SK-N-SH treated with all-trans-retinoic acid at 6 μM for 48 hours (cell line): ENCODE measurements at places on chromosomes 7 and 10.
A peak's percentile ranks its signal among the peaks of the same experiment; 100 is the strongest.

- peak; percentile 77 for ATAC-seq
These were observed 22.8 kb downstream of the UNC5B start for GRCh38 chr10:71234970-71235685.

GRCh38 chr10:34824870-34825269 lies 9.8 kb upstream of the PARD3 start:
- peak; percentile 90 for ATAC-seq

DNA sequence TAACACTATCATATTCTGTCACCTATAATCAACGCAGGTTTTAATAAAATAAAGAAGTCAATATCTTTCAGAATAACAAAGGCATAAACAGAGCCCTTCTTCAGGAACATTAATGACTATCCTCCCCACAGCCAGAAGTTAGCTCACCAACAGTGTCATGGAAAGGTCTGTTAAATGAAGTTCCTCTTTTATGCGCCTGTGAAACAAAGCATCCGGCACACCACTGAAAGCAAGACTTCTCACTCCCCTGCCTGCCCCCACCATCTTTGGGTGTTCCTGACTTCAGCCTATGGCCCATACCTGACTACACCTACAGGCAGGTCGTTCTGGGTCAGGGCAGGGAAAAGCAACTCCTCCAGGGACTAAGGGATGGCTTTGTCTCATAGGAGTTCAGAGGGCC lies 205.4 kb downstream of the FANK1 start:
- ATAC-seq = no peak

- no peak for ATAC-seq
These were observed 3.6 kb downstream of the EMX2 start for GRCh38 chr10:117546020-117546580.

DNA sequence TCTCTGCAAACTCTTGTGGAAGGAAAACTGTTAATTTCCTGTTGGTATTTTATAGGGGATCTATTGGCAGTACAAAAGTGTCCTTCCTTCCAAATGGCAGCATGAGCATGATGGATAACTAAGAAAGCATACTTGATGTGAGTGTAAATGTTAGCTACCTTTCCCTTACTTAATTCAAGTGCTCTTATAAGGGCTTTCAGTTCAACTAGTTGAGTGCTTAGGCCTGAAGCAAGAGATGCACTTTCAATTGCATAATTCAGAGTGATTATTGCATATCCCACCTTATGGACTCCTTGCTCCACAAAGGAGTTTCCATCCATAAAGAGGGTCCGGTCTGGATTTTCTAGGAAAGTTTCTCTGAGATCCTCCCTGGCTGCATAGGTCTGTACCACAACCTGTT lies 56.3 kb upstream of the CYP2C8 start:
- no peak for ATAC-seq

DNA sequence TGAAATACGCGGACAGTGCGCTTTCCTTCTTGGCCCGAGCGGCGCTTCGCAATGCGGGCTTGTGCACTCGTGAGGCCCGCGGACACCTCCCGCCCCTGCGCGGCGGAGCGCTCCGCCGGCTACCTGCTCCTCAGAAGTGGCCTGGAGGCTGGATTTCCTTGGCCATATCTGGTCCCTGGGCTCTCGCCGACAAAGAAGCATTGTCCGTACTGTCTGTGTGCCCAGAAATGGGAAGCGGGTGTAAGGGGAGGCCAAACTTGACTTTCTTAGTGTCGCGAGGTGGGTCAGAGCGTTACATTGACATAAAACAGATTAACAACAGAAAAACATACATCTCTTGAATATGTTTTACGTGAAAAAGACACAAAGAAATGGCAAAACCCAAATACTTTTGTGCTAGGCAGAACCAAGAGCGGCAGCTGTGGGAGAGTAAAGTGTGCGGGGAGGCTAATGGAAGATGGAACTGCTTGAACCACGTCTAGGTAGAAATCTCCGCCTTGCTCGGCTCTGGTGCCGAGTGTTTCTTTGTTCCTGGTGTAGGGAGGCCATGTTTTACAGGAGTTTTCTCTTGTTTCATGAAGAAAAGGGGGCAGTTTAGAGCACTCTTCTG lies 1.4 kb downstream of the LANCL2 start:
- peak; percentile 23 for ATAC-seq

GRCh38 chr7:37493810-37494209 lies 45.1 kb upstream of the ELMO1 start:
- no peak for ATAC-seq

GRCh38 chr10:30068492-30069223 lies 9.3 kb upstream of the JCAD start:
- ATAC-seq = no peak

- no peak for ATAC-seq
These were observed 47.3 kb downstream of the AVL9 start for GRCh38 chr7:32542595-32542994.

- no peak for ATAC-seq
These were observed 68.0 kb upstream of the CTTNBP2 start for GRCh38 chr7:117941138-117941810.

GRCh38 chr10:103021150-103021899 lies 103.2 kb downstream of the CNNM2 start:
- no peak for ATAC-seq

DNA sequence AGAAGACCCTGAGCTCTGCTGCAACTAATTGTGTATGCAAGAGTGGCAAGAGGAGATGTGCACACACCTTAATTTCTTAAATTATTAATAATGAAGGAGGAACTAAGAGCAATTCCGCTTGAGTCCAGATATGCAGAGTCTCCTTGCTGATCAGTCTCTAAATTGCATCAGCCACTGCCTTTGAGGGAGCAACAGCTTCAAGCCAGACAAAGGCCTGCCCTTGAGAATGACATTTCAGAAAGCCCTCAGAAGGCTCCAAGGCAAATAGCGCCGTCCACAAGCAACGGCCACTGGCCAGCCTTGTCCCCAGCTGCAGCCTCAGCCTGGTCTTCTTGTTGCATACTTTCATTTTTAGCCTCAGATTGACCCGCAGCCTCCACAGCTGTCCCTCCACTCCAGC lies 110.6 kb upstream of the RNF32 start:
- ATAC-seq = no peak

GRCh38 chr10:119643306-119644204 lies 7.6 kb upstream of the BAG3 start:
- ATAC-seq = no peak; the same call in 2 of the 3 replicates

GRCh38 chr7:140231771-140232491 lies 55.1 kb upstream of the KDM7A start:
- ATAC-seq = no peak

DNA sequence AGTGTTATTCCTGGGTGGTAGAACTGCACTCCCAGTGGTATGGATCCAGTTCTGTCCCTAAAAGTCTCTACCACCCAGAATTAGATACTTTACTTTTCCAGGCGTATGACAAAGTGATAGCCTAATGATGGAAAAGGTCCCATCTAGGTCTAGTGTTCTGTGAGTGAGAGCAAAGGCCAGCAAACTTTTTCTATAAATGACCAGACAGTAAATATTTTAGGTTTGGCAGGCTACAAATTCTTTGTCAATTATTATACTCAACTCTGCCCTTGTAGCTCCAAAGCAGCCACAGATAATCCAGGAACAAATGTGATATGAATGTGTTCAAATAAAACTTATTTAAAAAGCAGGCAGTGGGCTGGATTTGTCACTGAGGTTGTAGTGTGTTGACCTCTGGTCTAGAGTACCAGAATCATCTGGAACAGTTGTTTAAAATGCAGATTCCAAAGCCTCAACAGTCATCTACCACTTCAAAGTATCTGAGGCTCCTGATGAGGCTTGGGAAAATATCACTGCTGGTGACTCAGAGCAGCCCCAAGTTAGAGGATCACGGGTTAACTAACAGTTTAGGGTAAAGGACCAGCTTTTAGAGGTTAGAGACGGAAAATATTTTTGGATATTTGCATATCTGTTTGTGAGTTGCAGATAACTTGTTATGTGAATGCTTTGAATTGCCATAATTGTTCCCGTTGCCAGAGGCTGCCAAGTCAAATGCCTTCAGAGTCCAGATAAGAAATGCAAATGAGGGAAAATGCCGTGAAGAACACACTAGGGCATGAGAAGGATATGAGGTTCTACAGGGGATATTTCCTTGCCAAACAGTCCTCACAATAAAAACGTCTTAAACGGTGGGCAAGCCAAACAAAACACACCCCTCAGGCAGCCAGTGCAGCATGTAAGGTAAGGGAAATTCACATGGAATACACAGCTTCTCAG lies 19.4 kb downstream of the NRAP start:
- ATAC-seq = no peak

DNA sequence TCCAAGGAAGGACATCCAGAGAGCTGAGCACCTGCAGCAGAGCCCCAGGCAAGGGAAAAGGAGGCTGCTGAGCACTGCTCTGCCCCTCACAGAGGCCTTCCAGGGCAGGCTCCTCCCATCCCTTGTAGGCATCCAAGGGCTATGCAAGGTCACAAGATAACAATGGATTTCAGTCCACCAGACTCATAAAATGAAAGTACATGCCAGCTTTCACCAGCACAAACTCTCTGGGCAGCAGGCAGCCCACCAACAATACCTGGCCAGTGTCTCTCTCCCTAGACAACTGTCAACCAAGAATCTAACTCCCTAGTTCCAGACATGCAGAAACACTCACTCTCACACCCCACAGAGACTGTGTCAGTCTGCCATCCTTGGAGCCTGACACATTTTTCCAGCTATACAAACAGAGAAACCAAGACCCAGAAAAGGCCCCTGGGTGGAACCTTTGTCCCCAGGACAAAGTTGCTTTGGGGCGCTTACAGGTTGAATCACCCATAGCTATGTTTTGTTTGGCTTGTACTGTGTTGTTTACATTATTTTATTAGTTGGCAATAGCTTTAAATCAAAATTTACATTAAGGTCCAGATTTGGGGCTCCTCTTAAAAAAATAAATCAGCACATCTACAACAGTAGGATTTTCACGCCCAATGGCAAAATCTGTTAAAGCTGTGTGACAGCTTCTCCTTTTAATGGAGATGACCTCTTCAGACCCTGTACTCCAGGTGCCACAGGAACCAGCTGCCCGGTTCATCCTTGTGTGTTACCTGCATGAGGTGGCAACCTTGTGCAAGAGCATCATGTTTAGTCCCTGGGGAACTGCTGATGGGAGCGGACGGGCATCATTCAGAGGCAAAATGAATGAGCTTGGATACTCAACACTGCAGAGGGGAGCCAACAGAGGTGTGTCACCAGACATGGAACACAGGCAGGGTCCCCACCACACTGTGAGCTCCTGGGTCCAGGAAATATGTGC lies 5.2 kb downstream of the GRID1 start:
- ATAC-seq = no peak

DNA sequence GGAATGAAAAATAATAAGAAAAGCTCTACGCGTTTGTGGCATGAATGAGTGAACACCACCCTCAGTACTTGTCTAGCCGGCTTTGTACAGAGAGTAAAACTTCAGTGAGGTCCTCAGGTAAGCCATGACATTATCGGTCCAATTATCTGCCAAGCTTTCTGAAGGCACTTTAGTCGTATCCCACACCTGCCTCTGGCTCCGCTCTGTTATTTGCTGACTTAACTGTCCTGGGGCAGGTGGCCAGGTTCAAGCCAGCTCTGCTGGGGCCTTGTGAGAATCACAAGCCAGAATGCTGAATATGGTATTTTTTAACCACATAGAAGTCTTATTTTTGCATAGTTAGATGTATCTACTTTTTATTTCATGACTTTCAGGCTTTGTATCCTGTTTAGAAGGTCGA lies 66.0 kb upstream of the FHIP2A start:
- ATAC-seq = no peak

DNA sequence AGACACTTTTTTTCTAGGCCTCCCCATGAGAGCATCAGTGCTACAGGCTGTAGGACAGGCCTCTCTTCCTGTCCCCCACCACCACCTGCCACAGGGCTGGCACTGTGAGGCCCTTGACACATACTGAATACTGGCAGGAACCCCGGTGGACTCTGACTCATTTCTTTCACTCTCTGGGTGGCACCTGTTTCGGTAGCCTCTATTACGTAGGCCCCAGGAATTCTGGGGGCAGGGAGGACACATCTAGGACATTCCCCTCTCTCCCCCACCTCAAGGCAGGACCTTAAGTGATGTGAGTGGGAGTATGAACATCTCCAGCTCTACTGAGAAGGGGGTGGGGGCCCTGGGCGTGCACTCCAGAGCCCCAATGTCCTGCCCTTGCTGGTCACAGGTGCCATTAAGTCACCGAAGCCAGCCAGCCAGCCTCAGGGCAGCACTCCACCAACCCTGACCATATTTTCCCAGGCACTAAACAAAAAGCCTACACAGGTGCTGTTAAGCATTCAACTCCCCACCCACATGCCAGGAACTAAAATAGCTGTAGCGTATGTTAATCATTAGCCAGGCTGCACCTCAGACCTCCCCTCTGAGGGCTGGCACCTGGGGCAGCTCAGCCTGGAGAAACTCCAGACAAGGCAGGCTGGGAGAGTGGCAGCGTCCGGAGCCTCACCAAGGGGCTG lies 8.9 kb downstream of the ANXA11 start:
- peak; percentile 59 for ATAC-seq

- no peak for ATAC-seq
These were observed 2.1 kb upstream of the MYOZ1 start for GRCh38 chr10:73643362-73643761.

GRCh38 chr7:108802650-108803049 lies 233.0 kb downstream of the DNAJB9 start:
- ATAC-seq = no peak

DNA sequence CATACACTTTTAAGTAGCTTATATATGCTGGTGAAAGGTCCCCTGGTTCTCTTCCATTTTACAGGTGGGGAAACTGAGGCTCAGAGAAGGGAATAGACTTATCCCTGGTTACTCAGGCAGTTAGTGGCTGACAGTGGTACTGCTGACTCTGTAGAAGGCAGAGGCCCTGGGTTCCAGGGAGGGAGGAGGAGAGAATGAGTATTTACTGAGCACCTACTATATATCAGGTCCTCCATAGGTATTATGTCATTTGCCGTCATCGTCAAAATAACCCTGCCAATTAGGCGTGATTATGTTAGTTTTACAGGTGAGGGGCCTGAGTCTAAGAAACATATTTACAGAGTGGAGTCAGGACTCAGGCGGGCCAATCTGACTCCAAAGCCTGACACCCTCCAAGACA lies 13.3 kb upstream of the PALD1 start:
- ATAC-seq = no peak

GRCh38 chr10:17234431-17234945 lies 6.4 kb downstream of the VIM start:
- ATAC-seq = no peak

GRCh38 chr7:124188576-124188975 lies 155.7 kb upstream of the TMEM229A start:
- ATAC-seq = no peak

DNA sequence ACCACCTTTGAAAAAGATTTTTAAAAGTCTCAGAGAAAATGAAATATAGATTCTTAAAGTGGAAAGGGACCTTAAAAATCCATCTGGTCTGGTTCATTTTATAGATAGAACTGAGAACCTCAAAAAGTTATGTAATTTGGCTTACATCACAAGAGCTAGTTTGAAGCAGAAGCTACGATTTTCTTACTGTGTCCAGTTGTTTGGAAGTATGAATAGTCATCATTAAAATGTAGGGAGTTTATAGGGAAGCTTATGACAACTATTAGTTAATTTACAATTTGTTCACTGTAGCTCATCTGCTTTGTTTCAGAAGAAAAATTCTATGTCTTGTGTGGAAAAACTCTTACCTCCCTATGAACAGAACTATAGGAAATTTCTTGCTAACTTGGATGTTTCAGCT lies 26.9 kb downstream of the ZEB1 start:
- ATAC-seq = no peak
